ENCODE measurements at places on chromosomes 4 and X.

- DNase-seq, result no peak
These were observed 208.4 kb downstream of the NWD2 start for GRCh38 chr4:37452952-37453280.

DNA sequence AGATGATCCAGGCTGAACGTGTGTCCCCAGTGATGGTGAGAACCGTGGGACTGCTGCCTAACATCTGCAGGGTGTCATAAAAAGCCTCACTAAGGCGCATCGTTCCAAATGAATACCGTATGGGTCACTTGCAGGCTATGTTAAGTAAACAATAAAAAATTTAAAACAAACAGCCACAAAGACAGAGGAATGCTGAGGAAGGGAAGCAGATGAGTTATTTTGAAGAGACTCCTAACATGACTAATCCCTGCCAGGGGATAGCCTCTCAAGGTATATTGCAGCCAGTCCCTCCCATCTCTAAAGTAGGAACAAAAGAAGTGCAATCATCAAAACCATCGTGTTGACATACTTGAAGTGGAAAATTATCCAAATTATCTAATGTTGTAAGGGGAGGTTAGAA is 83.8 kb downstream of the UNC5C start:
- DNase-seq, result no peak

GRCh38 chrX:71111141-71111843 is at the start of gene IL2RG:
Gene IL2RG (minus strand): TSS chrX:71111577. CDS start chrX:71111539, 38 bp downstream.
- peak; percentile 74 for DNase-seq

DNA sequence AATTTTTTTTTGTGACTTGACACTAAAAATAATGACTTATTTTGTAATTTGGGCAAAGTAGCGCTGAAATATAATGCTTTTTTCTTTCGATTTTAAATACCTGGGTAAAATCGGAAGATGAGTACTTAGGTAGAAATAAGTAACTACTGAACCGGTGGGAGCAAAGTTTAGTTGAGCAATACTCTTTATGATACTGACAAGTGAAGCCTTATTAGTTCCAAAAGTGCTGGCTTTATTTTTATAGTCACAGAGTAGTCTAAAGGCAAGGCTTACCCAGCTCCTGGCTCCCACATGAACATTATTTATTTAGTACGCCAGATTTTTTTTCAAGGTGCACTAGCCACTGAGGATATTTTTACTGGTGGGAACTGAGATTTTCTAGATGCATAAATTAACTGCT is 14.4 kb upstream of the TRPC5OS start:
- DNase-seq, result no peak

GRCh38 chr4:169120624-169121023 is 110.6 kb upstream of the CBR4 start:
- no peak for DNase-seq

DNA sequence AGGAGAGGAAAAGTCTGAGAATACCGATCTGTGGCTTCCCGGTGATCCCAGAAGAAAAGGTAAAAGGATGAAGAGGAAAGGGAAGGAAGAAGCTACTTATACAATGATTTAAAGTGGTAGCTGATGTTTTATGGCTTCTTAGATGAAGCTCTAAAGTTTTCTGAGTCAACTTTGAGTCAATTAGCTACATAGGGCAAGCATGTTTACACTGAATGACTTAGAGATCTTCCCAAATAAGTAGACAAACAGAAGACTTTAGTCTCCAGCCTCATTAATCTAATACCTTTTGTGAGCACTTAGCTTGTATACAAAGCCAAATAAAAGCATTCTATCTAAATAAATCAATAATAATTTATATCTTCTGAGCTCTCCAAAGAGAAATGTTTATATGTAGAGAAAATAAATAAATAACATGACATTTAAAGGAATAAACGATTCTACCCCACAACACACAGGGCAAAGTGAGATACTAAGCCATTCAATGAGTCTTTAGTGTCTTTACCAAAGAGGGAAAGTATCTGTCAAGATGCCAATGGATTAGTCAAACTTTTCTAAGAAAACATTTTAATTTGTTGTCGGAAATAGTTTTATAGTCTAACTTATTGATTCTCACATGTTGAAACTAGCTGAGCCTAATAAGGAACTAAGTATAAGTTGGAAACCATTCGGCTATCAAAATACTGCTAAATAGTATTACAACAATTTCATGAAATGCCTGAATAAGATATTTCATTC is 46.0 kb upstream of the TMEM184C start:
- no peak for DNase-seq

DNA sequence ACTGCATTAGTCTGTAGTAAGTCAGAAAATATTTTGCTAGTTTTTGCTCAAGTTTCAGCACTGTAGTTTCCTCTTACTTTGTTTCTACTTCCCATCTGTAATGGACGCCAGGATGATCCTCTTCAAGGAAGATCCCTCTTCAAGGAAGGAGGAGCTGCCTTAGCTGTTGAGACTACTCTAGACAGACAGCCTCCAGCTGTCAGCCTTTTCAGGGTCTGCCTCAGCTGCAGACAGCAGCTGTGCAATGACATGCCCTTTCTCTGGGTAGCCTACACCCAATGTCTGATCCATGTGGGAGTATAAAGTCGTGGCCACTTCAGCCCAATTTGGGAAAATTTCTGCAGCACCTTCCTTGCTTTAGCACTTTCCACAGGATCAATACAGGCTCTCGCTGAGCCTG is 281.0 kb upstream of the MAOA start:
- no peak for DNase-seq

GRCh38 chrX:119218198-119218597 is 17.9 kb upstream of the PGRMC1 start:
- DNase-seq, result no peak

- no peak for DNase-seq
These were observed 9.9 kb downstream of the TEC start for GRCh38 chr4:48259748-48260147.

DNA sequence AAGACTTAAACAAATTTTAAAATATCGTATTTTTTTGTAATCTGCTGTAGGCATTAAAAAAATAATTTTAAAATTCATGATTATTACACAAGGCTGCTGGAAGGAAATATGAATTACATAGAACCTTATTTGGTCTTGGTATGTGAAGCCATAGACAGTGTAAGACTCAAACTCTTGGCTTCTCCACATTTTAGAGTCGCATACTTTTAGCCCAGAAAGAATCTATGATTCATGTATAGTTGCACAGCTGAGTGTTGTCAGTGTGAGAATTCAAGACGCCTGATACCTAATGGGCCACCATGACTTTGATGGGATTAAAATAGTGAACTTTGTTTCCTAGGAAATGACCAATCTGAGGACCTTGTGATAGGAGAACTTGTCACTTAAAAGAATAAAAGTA is 1.4 kb downstream of the INTU start:
- DNase-seq, result no peak

GRCh38 chr4:157775971-157776370 is 396.9 kb downstream of the GASK1B start:
- DNase-seq, result no peak

DNA sequence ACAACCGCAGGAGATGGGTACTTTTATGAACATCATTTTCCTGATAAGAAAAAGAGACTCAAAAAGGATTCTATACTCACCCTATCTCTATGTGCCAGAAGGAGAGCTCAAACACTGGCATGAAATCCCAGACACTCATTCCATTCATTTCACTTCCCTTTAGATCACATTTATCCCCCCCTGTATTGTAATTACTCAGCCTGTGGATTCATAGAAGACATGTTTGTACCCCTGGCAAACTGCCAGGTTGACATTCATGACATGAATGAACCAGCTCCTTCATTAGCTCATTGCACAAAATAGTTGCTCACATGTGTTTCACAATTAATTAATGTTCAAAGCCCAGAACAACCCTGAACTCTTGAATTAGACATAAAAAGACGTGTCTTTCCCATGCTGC is 4.9 kb downstream of the SMR3A start:
- no peak for DNase-seq

- DNase-seq, result no peak
These were observed at the start of gene CPLX1 for GRCh38 chr4:825971-826330. Gene CPLX1 (minus strand): TSS chr4:826129. CDS start chr4:824522, 1,607 bp downstream.

DNA sequence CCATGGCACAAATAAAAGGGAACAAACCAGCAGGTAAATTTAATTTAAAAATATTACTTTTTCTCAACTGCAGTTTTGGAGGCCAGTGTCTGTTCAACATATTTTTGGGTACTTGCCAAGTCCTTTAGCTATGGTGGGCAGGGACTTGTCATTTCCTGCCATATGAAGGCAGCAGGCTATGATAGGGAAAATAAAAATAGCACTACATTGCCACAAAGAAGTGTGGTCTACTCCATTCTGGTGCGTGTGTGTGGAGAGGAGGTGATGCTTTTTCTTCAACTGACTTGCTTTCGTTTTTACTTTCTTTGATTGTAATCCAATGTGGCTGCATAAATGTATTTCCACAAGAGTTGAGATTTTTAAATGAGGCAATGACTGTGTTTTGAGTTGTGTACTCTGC is 17.2 kb downstream of the GPR174 start:
- DNase-seq, result peak; percentile 19

DNA sequence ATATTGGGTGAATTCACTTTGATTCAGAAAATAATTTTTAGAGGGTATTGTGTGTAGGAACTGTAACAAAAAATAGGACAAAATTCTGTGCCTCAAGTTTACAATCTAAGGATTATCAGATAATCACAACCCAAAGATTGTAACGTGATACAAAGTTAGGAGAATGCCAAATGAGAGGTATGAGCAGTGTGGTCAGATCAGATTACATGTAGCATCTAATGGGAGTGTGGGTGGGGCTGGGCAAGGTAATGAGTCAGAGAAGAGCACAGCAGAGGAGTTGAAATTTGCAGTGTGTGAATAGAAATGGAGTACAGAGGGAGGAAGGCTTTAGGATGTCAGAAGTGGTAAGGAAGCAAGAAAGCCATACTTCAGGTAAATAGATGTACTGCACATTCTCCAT is 103.4 kb upstream of the TEX13A start:
- no peak for DNase-seq

- DNase-seq, result no peak
These were observed 42.2 kb downstream of the AKAP4 start for GRCh38 chrX:50158593-50158992.

- DNase-seq, result no peak
These were observed 26.3 kb upstream of the UBA6 start for GRCh38 chr4:67727124-67727850.

GRCh38 chr4:90546114-90546513 is 418.9 kb downstream of the CCSER1 start:
- no peak for DNase-seq

DNA sequence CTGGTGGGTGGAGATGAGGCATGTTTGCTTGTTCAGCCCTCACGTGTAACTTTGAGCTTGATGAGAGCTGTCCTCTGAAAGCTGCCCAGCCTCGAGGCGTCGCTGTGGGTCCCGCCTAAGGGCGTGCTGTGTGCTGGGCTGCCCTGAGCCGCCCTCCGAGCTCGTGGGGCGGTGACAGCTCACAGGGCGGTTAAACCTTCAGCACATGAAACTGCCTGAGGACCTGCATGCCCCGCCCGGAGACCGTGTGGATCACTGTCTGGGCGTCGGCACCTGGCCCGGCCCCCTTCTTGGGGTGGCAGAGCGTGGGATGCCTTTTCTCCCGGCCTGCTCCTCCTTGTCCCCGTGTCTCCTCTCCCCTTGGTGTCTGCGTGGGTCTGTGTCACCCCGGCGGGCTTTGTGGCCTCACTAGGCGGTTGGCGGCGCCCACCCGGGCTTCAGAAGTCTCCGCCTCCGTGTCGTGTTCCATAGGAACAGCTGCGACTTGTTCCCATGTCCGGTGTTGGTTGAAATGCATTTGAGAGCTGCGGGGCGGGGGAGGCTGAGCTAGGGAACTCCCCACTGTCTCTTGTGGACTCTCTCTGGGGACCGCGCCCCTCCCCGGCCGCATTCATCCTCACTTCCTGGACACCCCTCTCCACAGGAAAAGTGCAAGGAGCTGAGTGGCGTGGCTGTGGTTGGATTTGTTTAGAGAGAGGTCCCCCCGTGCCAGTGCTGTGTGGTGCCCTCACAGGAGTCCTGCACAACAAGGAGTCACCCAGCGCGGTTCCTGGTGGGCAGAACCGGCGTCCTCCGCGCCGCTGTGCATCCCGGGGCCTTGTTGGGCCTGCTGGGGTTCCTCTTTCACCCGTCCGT is 6.8 kb downstream of the AKAP17A start:
- DNase-seq, result no peak

GRCh38 chr4:26161030-26161824 is 159.6 kb upstream of the RBPJ start:
- no peak for DNase-seq

GRCh38 chr4:6451309-6451708 is 21.1 kb downstream of the PPP2R2C start:
- no peak for DNase-seq

DNA sequence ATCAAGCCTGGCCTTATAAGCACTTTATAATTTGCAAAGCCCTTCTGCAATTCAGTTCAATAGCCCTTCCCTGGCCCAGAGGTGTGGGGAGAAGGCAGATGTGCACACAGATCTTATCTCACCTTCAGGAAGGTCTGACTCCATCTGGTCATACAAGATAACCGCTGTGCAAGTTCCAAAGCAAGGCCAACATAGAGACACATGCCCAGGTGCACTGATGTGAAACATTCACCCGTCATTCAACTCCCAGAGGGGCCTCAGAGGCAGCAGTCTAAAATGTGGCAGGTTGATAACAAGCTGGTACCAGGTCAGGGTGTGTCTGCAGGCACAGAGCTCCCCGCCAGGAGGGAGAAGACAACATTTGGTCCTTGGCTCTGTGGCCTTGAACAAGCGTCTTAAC is 10.9 kb upstream of the WFS1 start:
- no peak for DNase-seq

DNA sequence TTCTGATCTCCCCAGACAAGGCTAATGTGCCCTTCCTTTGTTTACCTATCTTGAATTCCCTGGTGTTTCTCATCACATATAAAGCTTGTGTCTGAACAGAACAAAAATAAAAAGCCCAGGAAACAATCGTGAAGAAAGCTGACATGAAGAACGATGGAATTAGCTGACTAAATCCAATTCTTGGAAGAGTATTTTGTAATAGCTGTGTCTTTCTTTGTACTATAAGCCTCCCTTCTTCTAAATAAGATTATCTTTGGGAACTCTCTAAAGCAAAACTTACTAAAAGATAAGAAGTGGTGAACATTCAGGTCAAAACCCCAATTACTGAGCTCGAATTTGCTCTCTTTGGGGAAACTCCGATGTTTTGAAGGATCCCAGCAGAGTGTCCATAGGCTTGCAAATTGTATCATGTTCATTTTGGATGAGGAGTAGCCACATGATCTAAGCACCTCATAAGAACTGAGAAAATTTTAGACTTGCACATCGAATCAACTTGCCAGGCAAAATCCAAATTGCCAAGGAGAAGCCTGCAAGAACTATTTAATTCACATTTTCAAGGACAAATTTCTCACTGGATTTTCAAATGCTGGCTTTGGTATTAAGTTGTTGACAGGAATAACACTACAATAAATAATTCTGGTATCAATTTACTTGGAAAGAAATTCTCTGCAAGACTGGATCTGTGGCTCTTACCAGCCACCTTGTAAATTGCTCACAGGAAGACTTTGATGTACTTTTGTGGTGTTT is 106.2 kb downstream of the LNX1 start:
- no peak for DNase-seq
